ENCODE measurements at places on chromosomes 13 and 19.
A peak's percentile ranks its signal among the peaks of the same experiment; 100 is the strongest.

DNA sequence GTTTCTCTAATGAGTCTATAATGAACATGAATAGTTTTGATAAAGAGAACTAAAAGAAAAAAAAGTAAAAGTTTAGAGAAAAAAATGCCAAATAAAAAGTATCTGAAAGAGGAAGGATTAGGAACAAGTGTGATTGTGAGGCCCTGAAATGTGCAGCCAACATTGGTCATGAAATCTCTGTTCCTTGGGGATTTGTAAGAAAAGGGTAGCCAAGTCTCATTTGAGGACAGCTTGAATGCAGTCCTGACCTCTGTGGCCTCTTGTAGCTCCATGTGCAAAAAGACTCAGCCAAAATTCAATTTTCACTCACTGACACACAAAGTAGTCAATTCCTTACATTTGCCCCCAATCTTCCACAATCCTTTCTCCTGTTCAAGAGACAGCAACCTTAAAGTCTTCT, 167.9 kb downstream of the KLF12 start:
- no peak for DNase-seq

- DNase-seq, result no peak
These were observed 79.1 kb upstream of the MLNR start for GRCh38 chr13:49140910-49141611.

- DNase-seq, result no peak
These were observed 2.5 kb upstream of the DBP start for GRCh38 chr19:48639483-48640375.

- DNase-seq, result no peak
These were observed 15.5 kb downstream of the ZNF443 start for GRCh38 chr19:12425236-12425887.

- no peak for DNase-seq
These were observed 44.9 kb upstream of the NBEA start for GRCh38 chr13:34897220-34897619.

GRCh38 chr13:106819413-106820180, 251.7 kb upstream of the ARGLU1 start:
- no peak for DNase-seq

- no peak for DNase-seq
These were observed 6.8 kb downstream of the LSM14A start for GRCh38 chr19:34179066-34179465.

DNA sequence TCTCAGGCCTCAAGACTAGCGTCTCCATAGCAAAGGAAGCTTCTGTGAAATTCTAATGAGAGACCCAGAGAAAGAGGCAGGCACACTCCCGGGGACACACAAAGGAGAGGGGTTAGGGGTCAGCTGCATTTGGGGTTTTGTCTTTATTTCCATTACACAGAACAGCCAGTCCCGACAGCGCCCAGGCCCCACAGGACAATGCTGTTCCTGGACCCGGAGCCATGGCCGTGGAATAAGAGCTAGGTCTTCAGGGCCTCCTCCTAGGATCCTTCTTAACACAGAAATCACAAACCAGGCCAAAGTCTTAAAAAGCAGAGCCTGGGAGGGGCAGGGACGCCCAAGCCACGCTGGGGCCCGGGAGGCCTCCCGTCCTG, 22.8 kb downstream of the KCTD15 start:
- no peak for DNase-seq

- DNase-seq, result no peak
These were observed 413.7 kb downstream of the DCT start for GRCh38 chr13:94065741-94066140.

- no peak for DNase-seq
These were observed 7.4 kb downstream of the IFNL1 start for GRCh38 chr19:39303373-39304184.

- DNase-seq, result no peak
These were observed 2.2 kb upstream of the TBXA2R start for GRCh38 chr19:3608750-3609322.

GRCh38 chr13:26541678-26542568, 15.6 kb upstream of the WASF3 start:
- no peak for DNase-seq

DNA sequence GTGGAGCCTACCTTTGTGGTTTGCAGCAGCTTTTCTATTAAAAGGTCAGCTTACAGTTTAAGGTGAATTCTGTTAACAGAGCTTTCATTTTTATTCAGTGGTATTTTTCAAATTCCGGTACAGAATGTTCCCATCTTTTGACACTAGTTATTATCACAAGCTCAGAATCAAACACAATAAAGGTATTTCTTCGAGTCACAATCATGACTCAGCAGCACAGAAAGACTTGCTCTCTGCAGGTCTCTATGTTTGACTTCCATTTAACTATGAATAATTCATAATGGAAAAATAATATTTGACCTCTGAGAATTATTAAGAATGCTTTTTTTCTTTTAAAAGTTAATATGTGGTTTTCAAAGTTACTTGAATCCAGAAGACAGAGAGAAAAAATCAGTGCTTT, 28.2 kb downstream of the DACH1 start:
- no peak for DNase-seq

DNA sequence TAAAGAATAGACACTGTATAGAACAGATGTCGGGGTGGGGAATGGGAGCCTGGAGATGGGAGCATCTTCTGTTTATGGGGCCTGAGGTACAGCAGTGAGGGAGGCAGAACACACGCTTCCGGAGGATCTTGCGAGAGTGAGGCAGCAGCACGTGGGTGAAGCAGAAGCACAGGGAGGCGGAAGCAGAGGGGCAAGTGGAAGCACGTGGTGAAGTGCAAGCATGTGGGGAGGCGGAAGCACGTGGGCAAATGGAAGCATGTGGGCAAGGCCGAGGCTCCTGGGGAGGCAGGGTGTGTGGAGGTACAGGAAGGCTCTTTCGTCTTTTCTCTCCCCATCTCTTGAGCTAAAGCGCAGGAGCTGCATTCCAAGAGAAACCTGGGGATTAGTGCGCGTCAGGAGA, 198.4 kb downstream of the ATP8A2 start:
- DNase-seq, result no peak

DNA sequence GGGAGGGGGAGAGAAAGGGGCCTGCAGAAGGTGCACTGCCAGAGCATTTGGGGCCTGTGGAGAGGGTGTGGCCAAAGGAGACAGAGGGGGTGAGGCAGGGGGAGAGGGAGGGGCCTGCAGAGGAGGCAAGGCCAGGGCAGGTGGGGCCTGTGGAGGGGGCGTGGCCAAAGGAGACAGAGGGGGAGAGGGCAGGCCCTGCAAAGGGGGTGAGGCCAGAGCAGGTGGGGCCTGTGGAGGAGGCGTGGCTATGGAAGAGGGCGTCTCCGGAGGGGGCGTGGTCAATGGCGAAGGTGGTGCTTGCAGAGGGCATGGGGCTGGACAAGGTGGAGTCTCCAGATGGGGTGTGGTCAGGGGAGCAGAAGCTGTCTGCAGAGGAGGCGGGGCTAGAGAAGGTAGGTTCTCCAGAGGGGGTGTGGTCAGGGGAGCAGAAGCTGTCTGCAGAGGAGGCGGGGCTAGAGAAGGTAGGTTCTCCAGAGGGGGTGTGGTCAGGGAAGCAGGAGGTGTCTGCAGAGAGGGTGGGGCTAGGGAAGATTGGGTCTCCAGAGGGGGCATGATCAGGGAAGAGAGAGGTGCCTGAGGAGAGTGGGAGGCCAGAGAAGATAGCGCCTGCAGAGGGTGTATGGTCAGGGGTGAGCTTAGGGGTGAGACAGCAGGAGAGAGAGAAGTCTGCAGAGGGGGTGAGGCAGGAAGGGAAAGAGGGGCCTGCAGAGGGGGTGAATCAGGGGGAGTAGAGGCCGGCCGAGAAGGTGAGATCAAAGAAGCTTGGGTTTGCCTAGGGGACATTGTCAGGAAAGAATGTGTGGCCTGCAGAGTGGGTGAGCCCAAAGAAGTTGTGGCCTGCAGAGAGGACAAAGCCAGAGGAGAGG, 3.4 kb downstream of the PRR36 start:
- DNase-seq, result no peak

- no peak for DNase-seq
These were observed 462 bp upstream of the MPHOSPH8 start for GRCh38 chr13:19632915-19633478.

GRCh38 chr13:44306371-44307192, 67.0 kb upstream of the SERP2 start:
- peak; percentile 92 for DNase-seq

DNA sequence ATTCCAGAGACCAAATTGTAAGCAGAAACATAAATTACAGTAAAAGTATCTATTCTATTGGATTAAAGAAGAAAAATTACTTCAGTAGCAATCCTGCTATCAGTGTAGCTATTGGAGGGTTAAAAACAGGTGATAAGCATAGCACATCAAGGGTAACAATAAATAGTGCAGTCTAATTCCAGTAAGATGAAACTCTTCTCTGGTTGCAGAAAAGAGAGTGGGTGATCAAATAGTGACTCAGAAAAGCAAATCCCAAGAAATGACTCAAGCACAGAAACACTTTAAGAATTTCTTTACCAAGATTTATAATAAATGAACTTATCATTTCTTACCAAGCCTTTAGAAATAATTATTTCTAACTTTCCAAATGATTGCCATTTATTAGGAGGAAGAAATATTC, 135.7 kb downstream of the LMO7 start:
- peak; percentile 63 for DNase-seq

GRCh38 chr13:36163809-36164308, 32.7 kb upstream of the DCLK1 start:
- peak; percentile 78 for DNase-seq

GRCh38 chr13:74105871-74106270, 28.3 kb downstream of the KLF12 start:
- no peak for DNase-seq

DNA sequence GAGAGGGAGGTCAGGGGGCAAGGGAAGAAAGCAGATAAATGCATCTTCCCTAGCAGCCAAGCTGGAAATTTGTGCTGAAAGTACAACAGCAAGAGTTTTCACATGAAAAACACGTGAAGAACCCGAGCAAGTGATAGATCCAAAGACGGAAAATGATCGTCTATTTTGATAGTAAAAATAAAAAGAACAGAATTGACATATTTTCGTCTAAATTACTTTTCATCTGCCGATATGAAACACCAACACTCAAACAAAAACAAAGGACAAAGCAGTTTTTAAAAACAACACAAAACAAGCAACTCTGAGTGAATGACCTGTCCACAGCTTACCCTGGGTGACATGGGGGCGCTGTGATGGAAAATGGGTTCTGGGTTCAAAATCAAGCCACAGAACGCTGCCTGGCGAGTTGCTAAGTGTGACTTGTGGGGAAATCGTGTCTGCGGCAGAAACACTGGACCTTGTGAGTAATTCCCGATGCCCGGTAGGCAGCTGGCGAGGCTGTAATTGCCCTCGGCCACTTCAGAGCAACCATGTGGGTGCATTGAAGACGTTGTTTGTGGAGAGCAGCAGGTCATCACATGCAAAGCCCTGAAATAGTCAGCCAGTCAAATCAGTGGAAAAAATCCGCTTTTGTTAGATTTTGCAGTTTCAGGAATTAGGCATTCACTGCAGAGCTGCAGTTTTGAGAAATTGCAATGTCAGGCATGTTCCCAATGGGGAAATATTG, 7.4 kb downstream of the SOX1 start:
- DNase-seq, result no peak

DNA sequence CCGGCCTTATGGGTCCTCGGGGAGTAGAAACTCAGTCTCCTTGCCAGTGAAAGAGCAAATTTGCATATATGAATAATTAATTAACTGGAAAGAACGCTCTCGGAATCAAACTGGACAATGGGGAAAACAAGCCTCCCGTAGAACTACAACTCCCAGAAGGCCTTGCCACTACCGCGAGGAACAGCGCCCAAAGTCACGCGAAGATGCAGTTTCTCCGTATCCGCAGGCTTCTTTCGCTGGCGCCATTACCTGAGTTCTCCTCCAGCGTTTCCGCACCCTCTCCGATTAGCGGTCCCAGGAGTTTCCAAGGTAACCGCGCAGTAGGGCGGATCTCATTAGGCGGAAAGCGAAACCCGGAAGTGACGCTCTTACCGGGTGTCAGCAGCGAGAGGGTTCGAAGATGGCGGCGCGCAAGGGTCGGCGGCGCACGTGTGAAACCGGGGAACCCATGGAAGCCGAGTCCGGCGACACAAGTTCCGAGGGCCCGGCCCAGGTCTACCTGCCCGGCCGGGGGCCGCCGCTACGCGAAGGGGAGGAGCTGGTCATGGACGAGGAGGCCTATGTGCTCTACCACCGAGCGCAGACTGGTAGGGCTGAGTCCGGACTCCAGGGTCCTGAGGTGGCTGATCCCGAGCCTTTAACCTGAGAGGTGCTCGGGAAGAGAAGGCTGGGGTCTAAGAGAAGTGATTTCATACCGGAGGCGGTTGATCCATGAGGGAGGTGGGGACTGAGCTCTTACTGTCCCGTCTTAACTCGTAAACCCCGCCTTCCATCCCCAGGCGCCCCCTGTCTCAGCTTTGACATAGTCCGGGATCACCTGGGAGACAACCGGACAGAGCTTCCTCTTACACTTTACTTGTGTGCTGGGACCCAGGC, at the start of gene GRWD1:
Gene GRWD1 (plus strand): TSS at position 378 of the 876 bp plus-strand sequence. CDS start 23 bp downstream, at position 401.
- peak; percentile 79 for DNase-seq

- DNase-seq, result no peak
These were observed 147.1 kb downstream of the MTUS2 start for GRCh38 chr13:28967029-28967915.

GRCh38 chr19:43469160-43469480, 3.7 kb upstream of the LYPD3 start:
- no peak for DNase-seq

DNA sequence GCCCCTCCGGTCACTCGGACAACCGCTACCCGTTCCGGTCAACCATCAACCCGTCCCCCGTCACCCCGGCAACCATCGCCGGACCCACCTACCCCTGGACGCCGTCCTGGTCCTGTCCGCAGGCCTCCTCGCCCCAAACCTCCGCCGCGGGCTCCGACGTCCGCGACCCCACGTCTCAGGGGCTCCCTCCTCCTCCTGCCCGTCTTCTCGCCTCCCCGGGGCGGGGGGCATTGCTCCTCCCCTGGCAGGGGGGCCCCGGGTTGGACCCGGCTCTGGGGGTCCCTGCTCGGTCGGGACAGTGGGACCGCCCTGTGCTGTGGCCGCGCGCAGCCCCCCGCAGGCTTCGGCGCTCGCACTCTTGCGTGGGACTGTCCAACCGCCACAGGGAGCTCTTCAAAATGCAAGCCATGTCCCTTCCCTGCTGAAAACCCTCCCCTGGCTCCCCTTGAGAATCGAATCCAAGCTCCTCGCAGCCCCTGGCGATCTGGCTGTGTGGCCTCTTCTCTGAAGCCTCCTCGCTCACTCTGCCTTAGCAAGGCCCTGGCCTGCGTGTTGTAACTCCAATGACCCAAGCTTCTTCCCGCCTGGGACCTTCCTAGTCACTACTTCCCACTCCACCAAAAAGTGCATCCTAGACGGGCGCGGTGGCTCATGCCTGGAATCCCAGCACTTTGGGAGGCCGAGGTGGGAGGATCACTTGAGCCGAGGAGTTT, 8.4 kb downstream of the EPHX3 start:
- DNase-seq, result no peak
